ENCODE measurements at places on chromosomes 5 and 9. TPM values are rescaled to one million over a fixed set of nuclear protein-coding genes. Genes with fewer than 3 reads are reported as not detected.

DNA sequence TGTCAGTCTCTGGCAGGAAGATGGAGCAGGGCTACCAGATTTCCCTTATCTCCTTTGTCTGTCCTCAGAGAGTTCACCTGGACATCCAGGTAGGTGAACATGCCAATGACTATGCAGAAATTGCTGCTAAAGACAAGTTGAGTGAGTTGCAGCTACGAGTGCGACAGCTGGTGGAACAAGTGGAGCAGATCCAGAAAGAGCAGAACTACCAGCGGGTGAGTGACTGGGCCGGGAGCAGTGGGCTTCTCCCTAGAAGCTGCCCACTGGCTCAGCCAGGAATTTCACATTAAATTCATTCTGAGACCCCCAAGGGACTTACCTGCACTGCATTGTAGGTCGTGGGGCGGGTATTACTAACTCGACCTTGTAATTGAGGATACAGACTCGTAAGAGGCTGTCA is 2.1 kb downstream of the TMED9 start:
- H3K4me3 ChIP-seq, result no peak overlapping the region
- H3K27ac ChIP-seq, result no peak overlapping the region
- H3K4me1 ChIP-seq, result no peaks in the 10 kb centered on the region
- DNase-seq, result no peak
- H3K36me3 ChIP-seq, result peaks cover 39% of the 10 kb centered on the region
- peaks cover 25% of the 10 kb centered on the region for H3K27me3 ChIP-seq

GRCh38 chr9:87327575-87328125 is 170.0 kb upstream of the DAPK1 start:
- no peak overlapping the region for H3K27ac ChIP-seq
- H3K27me3 ChIP-seq, result no peaks in the 10 kb centered on the region
- no peak overlapping the region for H3K4me3 ChIP-seq
- H3K4me1 ChIP-seq, result no peaks in the 10 kb centered on the region

DNA sequence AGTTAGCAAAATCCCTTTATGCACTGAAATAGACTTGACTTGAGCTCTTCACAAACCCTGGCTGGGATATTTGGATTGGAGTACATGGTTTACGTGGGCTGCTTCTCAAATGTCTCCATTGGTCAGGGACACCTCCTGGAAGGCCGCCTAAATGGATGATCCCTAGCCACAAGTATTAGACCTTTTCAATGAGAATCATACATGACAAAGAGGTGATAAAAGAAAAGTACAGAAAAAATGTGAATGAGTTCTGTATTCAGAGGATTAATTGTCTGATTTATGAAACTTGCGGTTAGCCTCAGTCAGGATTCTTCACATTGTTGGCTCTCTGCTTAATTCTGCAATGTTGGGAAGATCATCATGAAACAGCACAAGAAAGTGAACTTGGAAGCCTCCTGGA is 752.8 kb upstream of the ADAMTS16 start:
- no peak overlapping the region for H3K4me3 ChIP-seq
- DNase-seq, result no peak
- H3K27ac ChIP-seq, result no peak overlapping the region
- no peaks in the 10 kb centered on the region for H3K36me3 ChIP-seq
- H3K4me1 ChIP-seq, result no peaks in the 10 kb centered on the region

DNA sequence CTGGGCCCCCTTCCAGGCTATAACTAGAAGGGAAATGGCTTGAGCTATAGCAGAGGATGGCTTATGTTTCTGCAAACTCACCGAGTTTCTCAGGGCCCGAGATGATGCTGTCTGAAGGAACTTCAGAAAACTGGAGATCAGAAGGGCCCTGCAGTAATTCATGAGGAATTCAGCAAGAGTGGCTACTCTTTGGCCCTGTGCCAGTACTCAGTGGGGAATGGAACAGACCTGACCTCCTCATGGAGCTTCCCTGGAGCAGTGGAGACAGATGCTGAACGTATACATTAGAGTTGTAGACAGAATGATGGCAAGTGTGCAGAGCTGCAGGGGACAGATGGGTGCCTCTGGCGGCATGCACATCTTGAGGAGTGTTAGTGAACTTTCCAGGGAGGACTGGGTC is 17.3 kb upstream of the SMIM32 start:
- no peaks in the 10 kb centered on the region for H3K36me3 ChIP-seq
- no peak overlapping the region for H3K27ac ChIP-seq
- DNase-seq, result no peak
- no peak overlapping the region for H3K4me3 ChIP-seq
- H3K27me3 ChIP-seq, result no peaks in the 10 kb centered on the region

GRCh38 chr9:21070171-21070571 is 7.6 kb downstream of the IFNB1 start:
- no peaks in the 10 kb centered on the region for H3K27me3 ChIP-seq
- H3K4me1 ChIP-seq, result peaks cover 3% of the 10 kb centered on the region
- no peaks in the 10 kb centered on the region for H3K36me3 ChIP-seq
- no peak overlapping the region for H3K27ac ChIP-seq
- no peak overlapping the region for H3K4me3 ChIP-seq

GRCh38 chr5:87717761-87718160 is 305.0 kb upstream of the CCNH start:
- H3K36me3 ChIP-seq, result no peaks in the 10 kb centered on the region
- no peak for DNase-seq
- no peaks in the 10 kb centered on the region for H3K27me3 ChIP-seq
- no peaks in the 10 kb centered on the region for H3K4me1 ChIP-seq
- H3K27ac ChIP-seq, result no peak overlapping the region
- no peak overlapping the region for H3K4me3 ChIP-seq

GRCh38 chr5:88836195-88836838 is 46.7 kb downstream of the MEF2C start:
- no peaks in the 10 kb centered on the region for H3K36me3 ChIP-seq
- no peaks in the 10 kb centered on the region for H3K27me3 ChIP-seq
- peak; percentile 56 for DNase-seq
- H3K27ac ChIP-seq, result peak overlapping the region; percentile 67

DNA sequence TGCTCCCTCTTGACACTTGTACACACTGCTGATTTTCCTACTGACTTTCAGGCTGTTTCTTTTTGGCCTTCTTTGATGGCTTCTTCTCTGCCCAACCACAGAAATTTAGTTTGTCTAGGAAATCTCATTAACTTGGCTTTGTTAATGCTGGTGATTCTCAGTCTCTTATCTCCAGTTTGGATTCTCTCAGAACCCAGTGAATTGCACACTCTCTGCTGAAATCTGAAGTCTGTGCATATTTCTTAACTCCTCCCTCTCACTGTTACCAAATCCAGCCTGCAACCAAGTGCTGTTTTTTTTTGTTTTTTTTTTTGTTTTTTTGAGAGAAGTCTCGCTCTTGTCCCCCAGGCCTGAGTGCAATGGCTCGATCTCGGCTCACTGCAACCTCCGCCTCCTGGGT is 117.2 kb downstream of the CDC42SE2 start:
- H3K4me1 ChIP-seq, result peaks cover 3% of the 10 kb centered on the region
- no peaks in the 10 kb centered on the region for H3K27me3 ChIP-seq
- peaks cover 5% of the 10 kb centered on the region for H3K36me3 ChIP-seq
- no peak overlapping the region for H3K27ac ChIP-seq
- no peak overlapping the region for H3K4me3 ChIP-seq

DNA sequence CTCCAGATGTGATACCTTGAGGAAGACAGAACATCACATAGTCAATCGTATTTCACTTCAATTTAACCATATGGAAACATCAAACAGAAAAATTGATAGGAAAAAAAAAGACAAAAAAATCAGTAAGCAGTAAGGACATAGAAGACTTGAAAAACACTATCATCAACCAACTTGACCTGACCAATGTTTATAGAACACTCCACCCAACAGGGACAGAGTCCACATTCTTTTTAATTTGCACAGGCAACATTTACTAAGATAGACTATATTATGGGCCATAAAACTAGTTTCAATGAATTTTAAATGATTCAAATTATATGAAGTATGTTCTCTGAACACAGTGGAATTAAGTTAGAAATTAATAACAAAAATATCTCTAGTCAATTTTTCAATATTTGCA is 20.8 kb upstream of the MACIR start:
- no peaks in the 10 kb centered on the region for H3K27me3 ChIP-seq
- H3K36me3 ChIP-seq, result no peaks in the 10 kb centered on the region
- H3K4me3 ChIP-seq, result no peak overlapping the region

DNA sequence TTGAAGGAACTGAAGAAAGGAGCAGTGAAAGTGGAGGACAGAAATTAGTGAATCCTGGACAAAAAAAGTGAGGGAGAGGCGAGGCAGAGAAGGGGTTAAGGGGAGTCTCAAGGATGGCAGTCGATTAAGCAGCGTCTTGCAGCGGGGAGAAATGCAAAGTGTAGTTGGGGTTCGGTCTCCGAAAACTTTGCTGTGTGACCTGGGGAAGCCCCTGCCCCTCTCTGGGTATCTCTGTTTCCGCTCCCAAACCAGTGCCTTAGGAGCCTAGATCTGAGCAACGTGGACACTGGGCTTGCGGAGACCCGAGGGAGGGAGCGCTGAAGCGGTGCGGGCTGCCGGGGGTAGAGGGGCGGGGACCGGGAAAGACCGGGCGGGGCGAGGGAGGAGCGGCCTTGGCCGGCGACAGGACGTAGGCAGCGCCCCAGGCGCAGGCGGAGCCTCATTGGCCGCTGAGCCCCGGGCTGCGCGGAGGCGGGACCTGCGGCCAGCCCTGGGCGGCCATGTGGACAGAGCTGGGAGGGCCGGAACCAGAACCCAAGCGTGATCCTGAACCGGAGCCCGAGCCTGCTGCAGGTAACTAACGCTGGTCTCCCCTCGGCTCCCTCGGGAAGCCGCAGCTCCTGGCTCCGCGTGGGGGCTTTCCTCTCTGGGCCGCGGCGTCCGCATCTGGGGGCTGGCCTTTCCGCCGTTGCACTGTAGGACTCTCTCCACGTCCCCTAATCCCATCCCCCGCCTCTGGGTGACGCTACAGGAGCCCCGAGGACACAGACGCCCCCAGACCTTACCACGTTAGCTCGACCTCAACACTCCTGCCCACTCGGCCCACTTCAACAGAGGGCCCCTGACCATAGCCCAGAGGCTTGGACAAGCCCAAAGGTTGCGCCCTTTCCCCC is at the start of gene ALDH1B1:
TSS of gene ALDH1B1 (plus strand) at position 468 of the 893 bp plus-strand sequence. CDS start 3,047 bp downstream, outside the sequence.
- H3K4me1 ChIP-seq, result peaks cover 9% of the 10 kb centered on the region
- DNase-seq, result peak; percentile 96
- H3K27me3 ChIP-seq, result no peaks in the 10 kb centered on the region
- H3K27ac ChIP-seq, result no peak within 1 kb of the TSS
- H3K4me3 ChIP-seq, result peak within 1 kb of the TSS; percentile 92

The PCDHB16 gene
- 9.7 TPM for total RNA-seq

The TRAF1 gene
- total RNA-seq, result 6.5 TPM

The PCDHA9 gene
- total RNA-seq, result 0.48 TPM

The GFRA3 gene
- not detected for total RNA-seq

The KDM3B gene
- 96.5 TPM for total RNA-seq

The EIF4EBP3 gene
- total RNA-seq, result 6.1 TPM

The FGF10 gene
- total RNA-seq, result 0.44 TPM

The TTC39B gene
- total RNA-seq, result 56.4 TPM

Measured in endodermal cell (in vitro differentiated cells).